ENCODE measurements at places on chromosomes 12 and 14.

DNA sequence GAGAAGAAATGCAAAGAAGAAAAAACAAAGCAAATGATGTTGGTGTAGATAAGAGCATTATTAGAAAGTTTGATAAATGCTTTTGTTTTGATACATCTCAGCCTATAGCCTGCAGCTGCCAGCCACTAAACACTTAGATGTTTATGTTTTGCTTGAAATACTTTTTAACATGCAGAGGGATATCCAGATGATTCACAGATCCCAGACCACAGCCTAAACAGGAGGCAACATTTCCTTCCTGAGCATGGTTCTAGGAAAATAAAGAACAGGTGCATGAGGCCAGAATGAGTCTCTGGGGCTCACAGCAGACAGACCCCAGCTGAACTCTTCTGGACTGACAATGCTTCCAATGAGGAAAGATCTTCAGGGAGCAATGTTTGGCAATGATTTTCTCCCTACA, 103.7 kb upstream of the EEA1 start:
- DNase-seq: no peak

- no peak for DNase-seq
Measured at GRCh38 chr12:107359382-107359781, 266.0 kb upstream of the CRY1 start.

DNA sequence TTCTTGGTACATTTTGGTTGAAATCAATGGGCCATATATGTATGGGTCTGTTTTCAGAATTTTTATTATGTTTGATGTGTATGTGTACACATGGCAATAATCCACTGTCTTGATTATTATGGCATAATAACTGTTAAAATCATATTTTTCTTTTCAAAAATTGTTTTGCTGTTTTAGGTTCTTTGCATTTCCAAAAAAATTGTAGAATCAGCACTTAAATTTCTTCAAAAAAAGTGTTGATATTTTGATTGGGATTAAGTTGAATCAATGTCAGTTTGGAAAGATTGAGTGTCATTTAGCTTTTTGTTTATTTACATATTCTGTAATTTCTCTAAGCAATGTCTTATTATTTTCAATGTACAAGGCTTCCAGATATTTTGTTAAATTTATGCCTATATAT, 154.1 kb downstream of the SLC5A8 start:
- DNase-seq: no peak

GRCh38 chr12:12796171-12796570, 10.7 kb downstream of the APOLD1 start:
- DNase-seq: no peak

DNA sequence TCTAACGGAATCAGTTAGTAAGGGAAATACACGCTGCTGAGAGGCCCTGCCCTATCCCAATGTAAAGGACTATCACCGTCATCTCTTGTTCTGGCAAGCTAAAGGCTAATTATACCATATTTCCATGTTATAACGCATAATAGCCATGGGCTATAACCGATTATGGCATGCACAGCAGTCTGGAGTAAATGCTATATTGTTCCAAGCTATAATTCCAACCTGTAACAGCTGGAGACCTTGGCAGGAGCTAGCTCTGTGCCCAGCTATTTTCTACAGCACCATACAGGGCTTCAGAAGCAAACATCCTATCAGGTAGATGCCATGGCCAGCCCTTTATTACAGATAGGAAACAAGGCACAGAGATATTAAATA, 26.3 kb downstream of the SYNE3 start:
- DNase-seq: no peak

DNA sequence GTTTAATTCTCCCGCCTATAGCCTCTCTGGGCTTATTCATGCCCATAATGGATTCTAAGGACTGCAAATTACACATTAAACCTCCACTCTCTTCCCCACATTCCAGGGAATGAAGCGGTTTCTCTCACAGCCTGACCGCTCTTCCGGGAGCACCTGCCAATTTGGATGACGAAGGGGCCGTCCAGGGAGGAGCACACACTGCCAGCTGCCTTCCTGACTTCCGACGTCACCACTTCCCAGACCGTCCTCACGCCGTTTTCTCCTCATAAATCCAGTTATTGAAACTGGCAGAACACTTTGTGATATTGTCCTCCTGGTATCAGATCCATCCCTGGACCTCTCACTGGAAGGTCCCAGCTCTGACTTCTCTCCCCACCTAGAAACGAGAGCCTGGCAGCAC, 87.6 kb downstream of the GCH1 start:
- no peak for DNase-seq

GRCh38 chr14:94592457-94592856, 11.2 kb downstream of the SERPINA5 start:
- DNase-seq: no peak

GRCh38 chr12:40378691-40379090, 153.9 kb downstream of the LRRK2 start:
- no peak for DNase-seq

- peak; percentile 13 for DNase-seq
Measured at GRCh38 chr12:26867080-26867479, 34.1 kb upstream of the ITPR2 start.

DNA sequence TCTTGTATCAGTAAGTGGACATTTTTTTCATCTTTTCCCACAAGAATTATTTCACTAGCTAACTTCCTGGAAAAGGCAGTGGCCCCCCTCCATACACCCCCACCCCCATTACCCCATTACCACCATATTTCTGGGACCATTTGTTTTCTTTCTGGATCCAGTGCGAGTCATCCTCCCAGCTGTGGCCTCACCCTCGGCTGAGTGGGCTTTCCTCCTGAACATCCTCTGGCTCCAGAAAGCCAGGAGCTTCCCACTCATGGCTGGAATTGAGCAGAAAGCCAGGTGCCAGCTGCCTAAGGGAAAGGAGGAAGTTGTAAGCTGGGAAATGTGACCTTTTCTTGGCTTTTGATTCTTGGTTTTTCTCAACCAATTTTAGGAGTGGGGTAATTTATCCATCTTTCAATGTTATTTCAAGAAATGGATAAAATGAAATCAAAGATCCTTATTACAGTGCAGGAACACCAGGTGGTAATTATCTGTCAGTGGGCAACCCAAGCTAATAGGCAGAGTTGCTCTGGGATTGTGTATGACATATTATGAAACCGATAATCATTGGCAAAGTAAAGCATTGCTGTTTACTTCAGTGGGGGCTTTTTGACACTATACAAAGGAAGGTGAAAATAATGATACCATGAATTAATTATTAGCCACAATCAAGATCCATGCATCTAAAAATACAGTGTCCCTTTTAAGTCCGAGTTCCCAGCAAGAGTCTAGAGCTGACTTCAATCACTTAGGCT, 124.6 kb downstream of the KICS2 start:
- no peak for DNase-seq

GRCh38 chr12:60539592-60539991, 943.8 kb downstream of the SLC16A7 start:
- DNase-seq: no peak

GRCh38 chr12:10749700-10750384, 26.7 kb upstream of the YBX3 start:
- DNase-seq: peak; percentile 91

- DNase-seq: peak; percentile 13
Measured at GRCh38 chr12:25107920-25108319, 87.0 kb downstream of the DNAI7 start.

GRCh38 chr12:54463484-54463883, 9.9 kb downstream of the GTSF1 start:
- DNase-seq: no peak

GRCh38 chr12:77687321-77687720, 143.4 kb upstream of the NAV3 start:
- no peak for DNase-seq

DNA sequence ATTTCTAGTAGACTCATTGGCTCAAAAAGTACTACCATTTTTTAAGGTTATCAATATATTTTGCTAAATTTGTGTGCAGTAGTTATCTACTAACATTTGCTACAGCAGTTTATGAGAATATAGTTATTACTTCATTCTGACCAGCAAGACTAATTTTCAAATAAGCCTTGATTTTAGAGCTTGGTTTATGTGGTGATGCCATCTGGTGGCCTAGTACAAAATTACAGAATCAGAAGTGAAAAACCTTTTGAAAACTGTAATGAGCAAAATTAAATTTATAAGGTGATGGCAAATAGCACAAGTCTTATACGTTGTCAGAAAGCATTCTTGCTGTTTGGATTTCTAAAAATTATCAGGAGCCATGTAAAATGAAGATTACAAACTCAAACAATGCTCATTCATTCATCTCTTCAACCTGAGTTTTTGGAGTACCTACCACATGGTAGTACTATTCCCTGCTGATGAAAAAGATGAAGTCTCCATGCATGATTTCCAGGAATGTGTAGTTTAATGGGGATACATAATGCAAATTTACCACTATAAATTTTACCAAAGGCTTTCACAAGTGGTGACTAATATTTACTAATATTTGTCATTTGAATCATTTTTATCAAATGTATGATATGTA, 51.0 kb downstream of the MAGOHB start:
- DNase-seq: peak; percentile 48

DNA sequence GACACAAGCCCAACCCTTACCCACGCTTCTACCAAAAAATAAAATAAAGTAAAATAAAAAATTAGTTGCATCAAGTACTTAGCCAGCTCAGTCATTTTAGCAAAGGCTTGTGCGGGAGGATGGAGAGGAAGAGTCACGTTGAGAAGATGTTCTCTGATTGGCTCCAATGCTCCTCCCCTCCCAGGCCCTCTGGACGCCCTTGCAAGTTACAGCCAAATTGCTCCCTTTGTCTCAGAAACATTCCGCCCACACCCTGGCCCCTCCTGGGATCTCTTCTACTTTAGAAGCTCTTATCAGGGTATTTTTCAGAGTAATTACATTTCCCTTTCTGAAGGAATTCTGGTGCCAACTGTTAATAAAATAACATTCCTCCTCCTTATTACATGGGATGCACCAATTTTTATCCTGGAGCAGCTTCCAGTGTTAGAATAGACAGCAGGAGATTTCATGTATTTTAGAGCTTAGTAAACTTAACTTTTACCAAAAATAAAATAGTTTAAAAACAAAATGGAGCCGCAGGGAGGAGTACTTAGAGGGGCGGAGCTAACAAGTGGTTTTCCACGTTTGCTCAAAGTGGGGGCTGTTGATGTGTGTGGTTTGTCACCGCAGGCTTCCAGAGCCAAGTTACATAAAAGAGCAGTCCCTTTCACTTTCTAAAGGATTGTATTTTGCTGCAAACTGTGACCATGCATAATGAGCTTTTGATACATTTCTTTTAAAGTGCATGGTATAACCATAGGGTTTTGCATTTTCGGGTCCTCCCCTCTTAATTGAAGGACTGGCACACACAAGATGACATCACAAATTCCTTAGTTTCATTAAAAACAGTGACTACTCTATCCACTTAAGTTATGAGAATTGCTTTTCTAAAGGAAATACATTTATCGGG, 71.7 kb upstream of the RAP1B start:
- DNase-seq: peak; percentile 62

DNA sequence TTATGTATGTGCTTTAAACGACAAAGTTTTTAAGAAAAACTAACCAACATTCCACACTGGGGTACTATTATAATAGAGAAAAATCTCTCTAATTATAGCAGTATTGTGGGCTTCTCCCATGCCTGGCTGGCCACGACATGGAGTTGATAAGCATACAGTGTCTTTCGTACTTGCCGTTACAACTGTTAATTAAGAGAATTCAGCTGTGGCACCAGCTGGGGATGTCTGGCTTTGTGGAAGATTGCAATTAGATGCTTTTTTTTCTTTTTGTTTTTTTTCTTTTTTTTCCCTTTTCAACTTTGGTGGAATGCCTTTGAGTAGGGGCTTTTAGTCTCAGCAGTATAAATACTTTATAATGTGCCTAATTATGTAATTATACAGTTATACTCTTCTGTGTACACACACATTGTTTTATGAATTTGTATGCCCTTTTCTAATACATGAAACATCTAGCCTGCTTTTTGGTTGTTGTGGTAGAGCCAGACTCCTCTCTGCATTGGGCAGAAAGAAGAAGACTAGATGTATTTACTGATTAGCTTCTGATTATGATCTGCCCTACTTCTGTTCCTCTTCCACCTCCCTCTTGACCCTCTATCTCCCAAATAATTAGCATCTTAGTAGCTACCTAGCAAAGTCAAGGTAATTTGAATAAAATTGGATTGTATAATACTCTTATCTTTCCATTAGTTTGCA, 76.4 kb downstream of the SUSD6 start:
- no peak for DNase-seq

DNA sequence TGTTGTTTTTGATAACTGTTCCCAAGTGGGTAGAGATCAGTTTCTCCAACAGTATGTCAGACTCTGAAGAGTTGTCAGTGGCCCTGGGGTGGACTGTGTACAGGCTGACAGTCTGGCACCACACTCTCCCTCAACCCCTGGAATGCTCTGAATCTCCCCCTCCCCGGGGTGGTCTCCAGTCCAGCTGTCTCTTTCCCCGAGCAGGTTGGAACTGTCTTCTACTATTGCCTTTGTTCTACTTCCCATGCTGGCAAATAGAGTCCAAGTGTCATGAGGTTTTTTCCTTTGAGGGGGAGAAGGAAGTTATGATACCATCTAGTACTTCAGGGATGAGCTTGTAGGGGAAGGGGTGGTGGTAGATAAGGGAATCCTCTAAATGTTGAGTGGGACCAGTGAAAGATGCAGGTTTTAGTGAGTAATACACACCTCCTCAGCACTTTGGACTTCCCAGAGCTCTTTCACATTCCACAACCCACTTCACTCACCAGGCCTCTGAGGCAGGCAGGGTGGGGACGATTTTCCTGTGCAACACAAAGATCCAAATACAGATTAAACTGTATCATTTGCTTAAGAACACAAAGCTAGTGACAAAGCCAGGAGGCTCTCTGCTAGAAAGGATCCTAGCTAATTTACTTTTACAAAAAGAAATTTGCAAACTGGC, 170.7 kb upstream of the GZMB start:
- DNase-seq: no peak

GRCh38 chr12:67019070-67019469, 250.1 kb upstream of the CAND1 start:
- DNase-seq: no peak

- no peak for DNase-seq
Measured at GRCh38 chr12:92088805-92089204, 56.8 kb downstream of the BTG1 start.

DNA sequence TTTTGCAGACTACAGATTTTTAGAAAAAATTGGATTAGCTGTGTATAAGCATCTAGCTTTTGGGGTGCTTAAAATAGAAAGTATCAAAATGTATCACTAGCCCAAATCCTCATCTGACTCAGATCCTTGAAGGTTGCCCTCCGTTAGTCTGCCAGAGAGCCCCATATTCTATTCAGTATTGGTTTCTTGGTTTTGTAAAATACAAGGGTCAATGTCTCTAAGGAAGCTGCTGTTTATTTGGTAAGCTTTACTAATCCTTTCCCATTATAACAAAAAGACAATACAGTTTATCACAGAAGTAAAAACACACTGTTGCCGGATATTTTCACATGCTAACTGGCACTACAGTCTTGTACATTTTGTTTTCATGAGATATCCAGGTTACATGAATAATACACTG, 92.8 kb upstream of the PTHLH start:
- DNase-seq: no peak

GRCh38 chr12:108346727-108347710, 7.9 kb upstream of the CMKLR1 start:
- DNase-seq: no peak
